ENCODE measurements at places on chromosomes 16 and 17.
A peak's percentile ranks its signal among the peaks of the same experiment; 100 is the strongest.

DNA sequence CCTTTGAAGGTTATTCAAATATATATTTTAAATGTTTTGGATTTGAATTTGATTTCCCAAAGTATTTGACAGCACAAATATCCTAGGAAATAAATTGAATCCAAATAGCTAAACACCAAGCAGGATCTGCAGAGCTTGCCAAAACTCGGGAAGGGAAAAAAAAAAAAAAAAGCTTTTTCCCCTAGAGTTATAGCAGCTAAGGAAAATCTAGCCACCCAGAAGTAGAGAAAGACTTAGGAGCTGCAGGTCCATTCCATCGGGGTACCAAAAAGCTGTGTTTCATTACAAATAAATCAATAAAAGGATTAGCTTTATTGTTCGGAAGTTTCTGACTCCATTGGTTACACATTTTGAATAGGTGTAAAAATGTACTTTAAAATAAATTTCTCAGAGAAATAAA lies 19.3 kb downstream of the HSF5 start:
- DNase-seq: no peak

- DNase-seq: no peak
Measured at GRCh38 chr16:50681021-50681885, at the start of gene SNX20. TSS of gene SNX20 (minus strand) at chr16:50681312. CDS start at chr16:50677526, 3,786 bp downstream.

DNA sequence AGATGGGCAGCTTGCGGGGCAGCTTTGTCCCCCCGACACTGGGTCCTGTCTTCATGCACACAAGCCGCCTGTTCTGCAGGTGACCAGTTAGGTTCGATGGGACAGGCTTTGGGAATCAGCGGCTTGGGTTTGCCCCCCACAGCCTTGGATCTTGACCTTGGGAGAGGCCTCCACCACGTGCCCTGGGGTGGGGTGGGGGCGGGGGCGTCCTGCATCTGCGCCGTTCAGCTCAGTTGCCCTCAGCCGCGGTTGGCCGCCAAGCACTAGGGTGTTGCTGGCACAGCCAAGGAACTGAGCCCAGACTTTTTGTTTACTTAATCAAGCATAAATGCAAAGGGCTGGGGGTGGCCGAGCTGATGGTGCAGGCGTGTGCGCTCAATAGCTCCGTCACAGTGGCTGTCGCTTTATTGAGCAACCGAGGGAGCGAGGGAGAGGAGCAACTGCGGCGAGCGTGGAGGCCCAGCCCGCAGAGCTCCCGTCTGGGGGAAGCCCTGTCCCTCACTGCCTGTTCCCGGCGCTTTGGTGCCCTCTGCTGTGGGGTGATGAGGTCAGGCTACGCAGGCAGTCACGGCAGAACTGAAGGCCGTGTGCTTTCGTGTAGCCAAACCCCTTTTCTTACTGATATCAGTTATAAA lies 33.9 kb downstream of the JPH3 start:
- peak; percentile 72 for DNase-seq

DNA sequence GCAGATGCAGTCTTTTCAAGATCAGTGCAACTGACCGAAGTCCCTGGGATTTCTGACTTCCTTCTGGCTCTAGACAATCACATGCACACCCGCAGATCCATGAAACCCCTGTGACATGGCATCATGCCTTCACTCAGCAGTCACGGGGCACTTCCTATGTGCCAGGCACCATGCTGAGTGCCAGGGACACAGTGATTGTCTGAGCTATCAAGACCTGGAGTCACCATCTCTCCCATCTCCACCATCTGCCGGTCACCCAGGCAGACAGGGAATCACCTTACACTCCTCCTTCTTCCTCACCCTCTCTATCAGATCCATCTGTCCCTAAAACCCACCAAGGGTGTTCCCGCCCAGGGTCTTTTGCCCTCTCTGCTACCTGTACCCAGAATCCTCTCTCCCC lies 5.3 kb downstream of the BEAN1 start:
- DNase-seq: no peak

DNA sequence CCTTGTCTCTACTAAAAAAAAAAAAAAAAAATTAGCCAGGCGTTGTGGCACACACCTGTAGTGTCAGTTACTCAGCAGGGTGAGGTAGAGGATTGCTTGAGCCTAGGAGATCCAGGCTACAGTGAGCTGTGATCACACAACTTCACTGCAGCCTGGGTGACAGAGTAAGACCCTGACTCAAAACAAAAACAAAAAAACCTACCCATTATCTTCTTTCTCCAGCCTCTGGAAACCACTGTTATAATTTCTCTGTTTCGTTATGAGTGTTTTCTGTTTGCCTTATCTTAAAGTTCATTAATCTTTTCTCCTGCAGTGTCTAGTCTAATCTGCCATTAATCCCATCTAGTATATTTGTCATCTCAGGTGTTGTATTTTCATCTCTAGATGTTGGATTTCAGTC lies 18.6 kb upstream of the CLTC start:
- no peak for DNase-seq

GRCh38 chr17:75636381-75637142 lies 3.3 kb downstream of the SMIM5 start:
- DNase-seq: no peak

GRCh38 chr16:88531931-88532433 lies 38.2 kb upstream of the ZC3H18 start:
- DNase-seq: no peak

GRCh38 chr17:263773-264172 lies 82.3 kb upstream of the DOC2B start:
- no peak for DNase-seq

- DNase-seq: no peak
Measured at GRCh38 chr17:34434052-34434451, 71.0 kb upstream of the CCL1 start.

- DNase-seq: no peak
Measured at GRCh38 chr17:68734187-68734900, 133.2 kb upstream of the FAM20A start.

DNA sequence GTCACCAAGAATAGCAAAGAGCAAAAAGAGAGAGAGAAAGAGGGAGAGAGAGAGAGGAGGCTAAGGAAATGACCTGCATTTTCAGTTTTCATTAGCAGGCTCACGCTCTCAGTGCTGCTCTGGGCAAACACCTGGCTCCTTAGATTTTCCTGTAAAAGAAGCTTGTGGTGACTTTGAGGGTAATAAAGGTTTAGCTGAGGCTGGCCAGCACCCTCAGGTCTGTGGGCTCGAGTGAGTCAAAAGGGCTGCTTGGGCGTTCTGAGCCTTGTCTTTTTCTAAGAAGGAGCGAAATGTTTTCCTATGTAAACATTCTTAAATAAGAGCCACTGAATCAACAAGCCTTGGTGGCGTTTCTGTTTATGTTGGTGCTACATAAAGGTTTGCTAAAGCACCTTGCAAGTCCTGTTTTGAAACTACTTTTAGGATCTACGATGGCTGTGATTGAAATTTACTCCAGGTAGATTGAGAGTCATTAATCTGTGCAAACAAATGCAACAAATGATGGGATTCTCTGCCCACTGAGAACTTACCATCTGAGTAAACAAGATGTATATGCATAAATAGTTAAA lies 38.8 kb downstream of the SHISA6 start:
- DNase-seq: no peak

GRCh38 chr17:64128787-64129514 lies 993 bp downstream of the ERN1 start:
- no peak for DNase-seq

GRCh38 chr16:9095656-9096397 lies 4.4 kb downstream of the HAPSTR1 start:
- no peak for DNase-seq

DNA sequence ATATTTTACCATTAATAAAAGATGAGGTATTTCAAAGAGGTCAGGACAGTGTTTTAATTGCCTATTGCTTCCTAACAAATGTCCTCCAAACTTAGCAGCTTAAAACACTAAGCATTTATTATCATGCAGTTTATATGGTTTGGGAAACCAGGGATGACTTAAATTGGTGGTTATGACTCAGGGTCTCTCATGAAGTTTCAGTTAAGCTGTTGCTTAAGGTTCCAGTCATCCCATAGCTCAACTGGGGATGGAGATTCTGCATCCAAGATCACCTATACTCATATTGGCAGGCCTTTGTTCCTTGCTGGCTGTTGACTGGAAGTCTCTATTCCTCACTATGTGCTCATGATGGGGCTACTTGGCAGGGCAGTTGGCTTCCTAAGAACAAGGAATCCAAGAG lies 1329.9 kb upstream of the GOT2 start:
- DNase-seq: peak; percentile 0

- DNase-seq: no peak
Measured at GRCh38 chr17:16301963-16302855, 51.1 kb downstream of the CENPV start.

DNA sequence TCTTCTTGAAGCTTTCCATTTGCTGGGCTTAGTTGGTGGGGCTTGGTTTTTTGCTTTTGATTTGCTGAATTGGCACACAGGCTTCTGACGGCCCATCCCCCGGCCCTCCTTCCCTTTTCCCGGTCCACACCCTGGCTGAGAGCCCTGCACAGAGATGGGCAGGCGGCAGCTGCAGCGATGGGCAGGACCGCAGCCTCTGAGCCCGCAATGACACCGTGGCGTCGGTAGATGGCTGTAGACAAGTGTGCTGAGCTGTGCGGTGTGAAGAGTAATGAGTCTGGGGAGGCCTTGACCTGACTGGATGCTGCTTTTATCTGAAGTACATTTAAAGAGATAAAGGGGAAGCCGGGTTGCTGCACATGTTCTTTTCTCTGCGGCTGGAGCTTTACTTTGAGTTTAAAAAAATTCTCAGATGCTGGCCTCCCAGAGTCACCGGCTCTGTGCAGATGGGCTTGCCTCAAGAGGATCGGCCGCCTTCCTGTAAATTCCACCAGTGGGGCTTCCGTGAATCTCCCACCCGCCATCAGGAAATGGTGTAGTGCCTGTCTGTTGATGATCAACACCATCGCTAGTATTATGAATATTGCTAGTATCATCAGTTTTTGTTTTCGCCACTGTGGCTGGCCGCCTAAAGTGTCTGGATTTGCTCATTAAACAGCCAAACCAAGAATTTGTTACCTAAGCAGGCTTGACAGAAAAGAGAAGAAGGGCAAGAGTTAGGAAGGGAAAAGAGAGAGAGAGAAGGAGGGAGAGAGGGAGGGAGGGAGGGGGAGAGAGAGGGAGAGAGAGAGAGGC lies 245.6 kb upstream of the RBFOX1 start:
- DNase-seq: peak; percentile 0

GRCh38 chr17:77125432-77125901 lies 15.3 kb upstream of the SEC14L1 start:
- DNase-seq: peak; percentile 94

DNA sequence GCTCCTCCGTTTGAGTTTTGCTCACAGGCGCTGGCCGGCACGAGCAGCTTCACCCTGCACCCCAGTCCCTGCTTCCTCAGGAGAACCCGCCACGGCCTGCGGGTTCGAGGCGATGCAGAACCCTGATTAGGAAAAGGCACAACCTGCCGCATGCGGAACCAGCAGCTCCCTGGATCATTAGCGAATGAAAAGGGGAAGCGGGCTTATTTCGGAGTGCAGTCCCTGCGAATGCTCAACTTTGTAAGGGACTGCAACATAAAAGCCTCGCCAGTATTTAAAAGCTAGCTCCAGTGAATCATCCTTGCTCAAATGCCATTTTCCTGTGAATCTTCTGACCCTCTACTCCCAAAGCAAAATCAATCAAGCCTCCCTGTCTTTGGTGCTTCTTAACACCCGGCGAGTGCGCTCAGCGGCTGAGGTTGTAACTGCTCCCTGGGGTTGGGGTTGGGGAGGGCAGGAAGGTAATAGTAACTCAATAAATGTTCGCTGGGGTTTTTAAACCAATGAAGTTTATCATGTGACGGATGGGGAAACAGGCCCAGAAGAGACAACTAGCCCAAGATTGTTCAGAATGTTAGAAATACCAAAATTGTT lies 678 bp upstream of the AKAP10 start:
- no peak for DNase-seq

GRCh38 chr16:3963203-3963602 lies 82.7 kb upstream of the CREBBP start:
- no peak for DNase-seq

DNA sequence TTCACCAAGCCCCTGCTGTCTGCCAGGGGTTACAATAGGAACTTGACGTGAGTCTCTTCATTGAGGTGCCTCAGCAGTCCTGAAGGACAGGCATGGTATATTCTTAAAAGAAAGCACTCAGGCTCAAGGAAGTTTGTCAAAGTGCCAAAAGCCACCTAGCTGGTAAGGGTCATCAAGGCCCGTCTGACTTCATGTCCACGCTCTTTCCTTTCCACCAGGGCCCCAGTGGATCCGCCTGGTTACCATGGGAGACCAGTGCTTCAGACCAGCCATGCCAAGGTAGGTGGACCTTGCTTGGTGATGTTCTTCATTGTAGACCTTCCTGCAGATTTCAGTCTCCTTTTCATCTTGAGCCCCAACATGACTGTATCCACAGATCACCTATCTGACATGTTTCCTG lies 27.6 kb upstream of the CCL1 start:
- no peak for DNase-seq

DNA sequence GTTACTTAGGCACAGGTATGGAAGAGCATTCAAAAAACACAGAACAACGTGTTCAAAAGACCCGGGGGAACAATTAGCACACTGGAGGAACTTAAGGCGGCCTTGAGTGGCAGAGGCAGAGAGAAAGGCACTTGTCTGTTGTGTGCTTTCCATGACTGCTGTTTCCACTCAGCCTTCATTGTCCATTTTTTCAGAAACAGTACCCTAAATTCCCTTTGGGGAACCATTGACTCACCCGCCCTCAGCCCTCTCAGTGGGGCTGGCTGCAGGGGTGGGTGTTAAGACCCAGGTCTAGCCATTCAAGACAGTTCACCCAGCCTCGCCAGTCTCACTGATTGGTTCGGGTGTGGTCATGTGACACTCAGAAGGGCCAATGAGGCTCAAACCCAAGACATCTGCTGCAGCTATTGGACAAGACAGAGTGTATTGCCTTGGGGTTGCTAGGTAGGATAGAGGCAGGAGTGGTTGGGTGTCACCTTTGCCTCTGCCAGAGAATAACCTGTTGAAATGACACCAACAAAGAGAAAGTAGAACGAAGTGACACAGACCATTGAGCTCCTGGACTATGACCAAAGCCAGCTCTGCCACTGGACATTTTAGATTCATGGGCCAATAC lies 19.6 kb upstream of the CEP20 start:
- peak; percentile 58 for DNase-seq

GRCh38 chr16:48232493-48233040 lies 11.5 kb upstream of the LONP2 start:
- DNase-seq: peak; percentile 26

- DNase-seq: peak; percentile 50
Measured at GRCh38 chr16:27618606-27619327, 68.8 kb downstream of the KATNIP start.

DNA sequence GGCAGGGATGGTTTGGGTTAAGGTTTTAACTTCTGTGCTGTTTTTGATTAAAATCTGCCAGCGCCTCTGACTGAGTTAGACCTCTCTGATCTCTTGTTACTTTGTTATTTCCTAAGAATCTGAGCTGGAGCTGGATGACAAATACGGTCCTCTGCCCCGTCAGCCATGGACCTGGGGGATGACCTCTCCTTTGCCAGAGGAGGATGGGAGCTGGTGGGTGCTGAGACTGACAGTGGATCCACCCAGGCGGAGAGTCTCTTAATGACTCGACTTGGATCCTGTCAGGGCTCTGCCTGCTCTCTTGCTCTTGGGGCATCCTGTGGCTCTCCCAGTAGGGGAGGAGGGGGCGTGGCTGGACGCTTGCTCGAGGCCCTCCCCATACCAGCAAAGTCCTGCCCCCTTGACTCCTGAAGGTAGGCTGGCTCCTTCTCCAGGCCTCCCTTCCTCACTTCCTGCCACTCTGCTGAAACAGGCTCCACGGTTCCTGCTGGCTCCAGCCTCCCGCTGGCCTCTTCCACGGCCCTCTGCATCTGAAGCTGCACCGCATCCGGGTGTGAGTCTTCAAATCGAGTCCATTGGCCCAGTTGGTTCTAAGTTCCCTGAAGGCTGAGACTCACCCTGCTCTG lies 24.8 kb upstream of the MAP3K14 start:
- DNase-seq: peak; percentile 83

- no peak for DNase-seq
Measured at GRCh38 chr16:20969386-20969785, 68.8 kb downstream of the LYRM1 start.

Measured in iris pigment epithelial cell (primary cell).